ENCODE measurements at places on chromosomes 2 and 18.
A peak's percentile ranks its signal among the peaks of the same experiment; 100 is the strongest.

DNA sequence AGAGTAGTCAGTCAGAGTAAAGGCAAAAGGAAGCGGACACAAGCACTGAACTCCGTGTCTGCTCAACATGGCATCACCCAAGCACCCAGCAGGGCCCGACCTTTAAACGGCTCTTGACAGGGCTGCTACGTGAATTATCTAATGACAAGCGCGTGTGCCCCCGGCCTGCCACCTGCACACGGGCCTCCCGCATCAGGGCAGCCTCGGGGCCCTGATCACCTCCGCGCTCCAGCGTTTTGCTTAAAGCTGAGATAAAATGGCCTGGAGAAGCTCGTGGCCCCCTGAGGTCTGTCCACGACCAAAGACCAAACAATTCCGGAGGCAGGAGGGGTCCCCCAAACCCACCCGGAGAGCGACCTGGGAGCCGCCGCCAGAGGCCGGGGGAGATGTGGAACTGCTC, 376 bp downstream of the NDUFA10 start:
- DNase-seq = no peak

- DNase-seq = no peak
These were observed 157.7 kb downstream of the ANTXR1 start for GRCh38 chr2:69170661-69171060.

DNA sequence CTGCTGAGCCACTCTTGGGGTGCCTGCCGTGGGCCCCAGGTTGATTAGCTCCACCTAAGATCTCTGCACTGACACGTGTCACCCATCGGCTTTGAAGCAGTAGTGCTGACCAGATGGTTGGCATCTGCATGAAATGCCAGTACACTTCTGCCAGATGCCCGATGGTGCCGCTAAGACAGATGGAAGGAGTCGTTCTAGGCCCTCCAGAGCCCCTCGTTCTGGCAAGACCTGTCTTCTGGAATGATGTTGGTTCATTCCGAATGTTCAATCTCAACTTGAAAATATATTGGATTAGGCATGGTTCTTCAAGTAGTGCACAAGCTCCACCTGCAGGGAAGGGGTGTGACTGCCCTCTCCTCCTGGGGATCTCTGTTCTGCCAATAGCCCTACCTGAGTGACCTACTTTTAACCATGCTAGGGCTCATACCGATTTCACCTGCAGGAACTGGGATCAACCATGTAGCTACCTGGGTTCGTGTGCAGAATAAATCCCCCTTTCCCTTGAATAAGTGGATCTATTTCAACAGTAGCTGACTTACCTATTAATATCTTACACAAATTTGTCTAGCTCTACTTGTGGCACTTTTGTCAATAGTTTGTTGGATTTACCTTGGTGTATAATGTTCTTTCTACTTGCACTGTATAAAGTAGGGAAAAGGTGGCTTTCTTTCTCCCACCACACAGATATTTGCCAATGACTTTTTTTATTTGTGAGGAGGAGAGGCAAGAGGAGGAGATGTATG, 342.6 kb downstream of the CTNNA2 start:
- peak; percentile 23 for DNase-seq

DNA sequence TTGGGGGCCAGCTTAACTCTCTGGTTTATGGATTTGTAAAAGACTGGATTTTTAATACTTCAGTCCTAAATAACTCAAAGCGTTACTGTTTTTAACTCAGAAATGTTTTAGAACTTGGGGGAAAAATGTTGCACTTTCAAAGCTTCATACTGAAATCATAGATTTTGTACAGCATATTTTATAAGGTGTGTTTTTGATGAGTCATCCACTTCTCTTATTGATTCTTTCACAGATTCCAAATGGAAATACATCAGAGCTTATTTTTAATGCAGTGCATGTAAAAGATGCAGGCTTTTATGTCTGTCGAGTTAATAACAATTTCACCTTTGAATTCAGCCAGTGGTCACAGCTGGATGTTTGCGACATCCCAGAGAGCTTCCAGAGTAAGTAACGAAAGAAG, 28.9 kb downstream of the MALT1 start:
- no peak for DNase-seq

- no peak for DNase-seq
These were observed 44.1 kb upstream of the CYRIA start for GRCh38 chr2:16709769-16710168.

GRCh38 chr2:95305380-95306061, 8.4 kb downstream of the KCNIP3 start:
- no peak for DNase-seq

GRCh38 chr2:203484266-203485112, 50.6 kb downstream of the RAPH1 start:
- peak; percentile 24 for DNase-seq

DNA sequence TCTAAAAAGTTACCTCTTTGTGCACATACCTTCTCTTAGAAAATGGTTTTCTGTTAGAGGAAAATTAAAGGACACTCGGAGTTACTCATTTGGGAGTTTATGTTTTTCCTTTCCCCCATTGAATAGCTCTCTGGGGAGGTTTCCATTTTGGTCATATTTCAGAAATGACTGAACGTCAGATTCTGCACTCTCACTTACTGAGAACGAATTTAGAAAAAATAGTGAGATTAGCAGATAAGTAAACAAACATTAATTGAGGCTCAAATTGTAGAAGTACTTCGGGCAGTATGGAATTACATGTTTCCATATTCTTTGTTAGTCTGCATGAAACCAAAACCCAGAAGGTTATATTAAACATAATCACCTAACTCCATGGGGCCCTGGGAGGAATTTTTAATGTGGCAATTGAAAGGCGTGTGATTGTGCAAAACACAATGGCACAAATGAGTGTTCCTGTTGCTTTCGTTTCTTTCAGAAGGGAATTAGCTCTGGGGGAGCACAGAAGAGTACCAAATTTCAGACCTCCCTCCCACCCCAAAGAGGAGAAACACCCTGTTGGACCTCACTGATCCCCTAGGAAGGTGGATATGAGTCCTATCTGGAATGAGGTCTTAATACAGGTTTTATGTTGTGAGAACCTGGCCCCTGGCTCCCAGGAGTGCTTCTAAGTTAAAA, 212.3 kb downstream of the BCL2 start:
- DNase-seq = no peak

DNA sequence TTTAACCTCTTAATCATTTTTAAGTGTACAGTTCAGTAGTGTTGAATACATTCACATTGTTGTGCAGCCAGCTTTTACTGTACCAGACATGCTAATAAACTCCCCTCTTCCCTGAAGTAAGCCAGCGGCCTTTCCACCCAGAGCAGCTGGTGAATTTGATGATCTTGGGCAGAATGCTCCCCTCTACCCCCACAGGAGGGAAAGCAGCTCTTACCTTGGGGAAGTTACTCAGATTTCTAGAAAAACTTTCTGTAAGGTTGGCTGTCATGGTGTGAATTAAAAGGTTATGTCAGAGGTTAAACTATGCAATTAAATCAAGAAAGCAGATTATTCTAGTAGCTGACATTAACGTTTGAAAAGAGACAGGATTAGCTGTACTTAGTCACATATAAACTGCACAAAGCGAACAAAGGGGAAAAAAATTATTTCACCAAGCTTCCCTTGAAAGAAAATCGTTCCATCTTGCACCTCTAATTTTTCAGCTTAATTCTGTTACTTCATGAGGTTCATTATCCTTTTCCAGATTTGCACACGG, 398.5 kb upstream of the NRP2 start:
- no peak for DNase-seq

DNA sequence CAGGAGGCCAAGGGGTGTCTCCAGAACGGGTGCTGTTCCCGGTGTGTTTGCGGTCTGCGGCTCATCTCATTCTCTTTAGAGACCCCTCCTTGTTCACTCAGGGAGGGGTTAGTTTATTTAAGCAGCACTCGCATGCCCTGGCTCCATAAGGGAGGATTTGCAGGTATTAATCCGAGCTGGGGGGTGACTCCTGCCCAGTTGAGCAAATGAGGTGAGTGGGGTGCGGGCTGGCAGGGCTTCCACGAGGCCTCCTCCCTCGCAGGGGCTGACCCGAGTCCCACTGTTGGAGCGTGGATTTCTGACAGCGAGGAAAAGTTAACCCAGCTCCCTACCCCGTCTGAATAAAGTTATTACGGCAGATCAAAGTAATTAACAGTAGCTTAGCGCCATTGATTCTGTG, 371.8 kb upstream of the SALL3 start:
- DNase-seq = no peak

DNA sequence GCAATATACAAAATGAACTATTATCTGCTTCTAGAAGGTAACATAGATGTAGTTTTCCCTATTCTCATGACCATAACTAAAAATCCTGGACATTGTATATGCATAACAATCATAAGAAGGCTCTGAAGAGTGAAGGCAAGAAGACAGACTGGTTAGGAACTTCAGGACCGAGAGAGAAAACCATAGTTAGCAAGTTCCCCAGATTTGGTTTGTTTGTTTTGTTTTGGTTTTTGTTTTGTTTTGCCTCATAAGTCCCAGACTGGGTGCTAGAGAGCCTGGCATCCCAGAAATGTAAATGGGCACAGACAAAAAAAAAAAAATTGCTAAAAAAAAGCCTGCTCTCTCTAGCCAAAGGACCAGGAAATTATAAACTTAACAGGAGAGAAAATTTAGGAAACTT, 192.2 kb upstream of the FBXO11 start:
- DNase-seq = no peak

DNA sequence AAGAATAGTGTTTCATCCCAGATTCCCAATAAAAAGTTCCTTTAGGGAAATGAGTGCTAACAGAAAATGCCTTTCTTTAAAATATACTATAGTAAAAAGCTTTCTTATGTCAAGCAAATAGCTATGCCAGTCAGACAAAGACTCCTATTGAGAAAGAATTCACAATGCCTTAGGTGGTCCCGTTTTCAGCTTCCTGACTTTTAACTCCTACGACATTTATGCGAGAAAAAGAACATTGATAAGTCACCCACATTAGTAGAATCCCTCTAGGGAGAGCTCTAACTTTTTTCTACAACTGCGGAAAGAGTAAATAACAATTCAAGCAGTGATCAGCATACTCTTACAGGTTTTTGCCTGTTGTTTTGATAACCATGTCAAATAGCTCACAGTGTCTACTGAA, 750.8 kb upstream of the ACVR2A start:
- DNase-seq = no peak

- DNase-seq = no peak
These were observed 243.6 kb downstream of the NEDD4L start for GRCh38 chr18:58287353-58288274.

DNA sequence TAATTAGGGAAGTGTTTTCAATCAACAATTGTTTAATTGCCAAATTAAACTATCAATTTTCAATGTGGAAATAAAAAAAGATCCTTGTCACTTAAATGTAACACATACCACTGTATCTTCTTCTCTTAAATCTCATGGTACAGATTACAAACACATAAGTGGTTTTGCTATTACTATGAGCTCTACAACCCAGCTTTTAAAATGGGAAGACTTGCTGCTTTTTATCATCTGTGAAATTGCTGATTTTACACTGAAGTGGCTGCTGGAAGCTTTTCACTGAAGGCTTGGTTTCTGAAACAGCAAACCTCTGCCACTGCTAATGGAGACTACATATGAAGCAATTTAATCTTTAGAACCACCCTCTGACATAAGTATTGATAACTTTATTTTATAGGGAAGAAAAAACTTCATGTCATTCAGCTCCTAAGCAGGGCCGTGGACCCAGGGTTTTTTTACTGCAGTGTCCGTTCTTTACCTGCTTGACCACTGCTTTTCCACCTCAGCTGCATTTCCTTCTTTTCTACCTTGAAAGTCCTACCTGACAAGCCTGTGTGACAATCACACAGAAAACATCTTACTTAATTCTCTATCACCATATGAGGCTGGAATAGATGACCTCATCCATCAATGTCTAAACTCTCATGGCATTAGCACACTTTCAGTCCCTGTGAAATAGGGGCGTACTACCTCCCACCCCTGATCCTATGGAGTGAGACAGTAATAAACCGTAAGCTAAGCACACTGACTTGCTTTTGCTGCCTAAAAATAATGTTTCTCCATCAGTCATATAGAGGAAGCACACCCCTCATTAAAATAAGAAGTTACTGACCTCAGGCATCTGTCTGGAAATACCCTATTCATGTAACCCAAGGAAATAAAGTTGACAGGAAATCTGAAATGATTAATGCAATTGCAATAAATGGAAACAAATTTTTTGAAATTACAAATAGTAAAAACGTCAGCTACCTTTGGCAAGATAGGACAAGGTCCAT, 19.2 kb upstream of the SLC8A1 start:
- no peak for DNase-seq

GRCh38 chr2:191155608-191156071, 4.8 kb upstream of the STAT4 start:
- DNase-seq = no peak

GRCh38 chr2:45330637-45331409, 280.2 kb downstream of the SRBD1 start:
- no peak for DNase-seq

- DNase-seq = no peak
These were observed 21.0 kb upstream of the EDAR start for GRCh38 chr2:109009920-109010610.

GRCh38 chr2:207782238-207783030, 12.7 kb upstream of the FZD5 start:
- no peak for DNase-seq

GRCh38 chr2:237140689-237141285, 55.1 kb downstream of the COPS8 start:
- no peak for DNase-seq

DNA sequence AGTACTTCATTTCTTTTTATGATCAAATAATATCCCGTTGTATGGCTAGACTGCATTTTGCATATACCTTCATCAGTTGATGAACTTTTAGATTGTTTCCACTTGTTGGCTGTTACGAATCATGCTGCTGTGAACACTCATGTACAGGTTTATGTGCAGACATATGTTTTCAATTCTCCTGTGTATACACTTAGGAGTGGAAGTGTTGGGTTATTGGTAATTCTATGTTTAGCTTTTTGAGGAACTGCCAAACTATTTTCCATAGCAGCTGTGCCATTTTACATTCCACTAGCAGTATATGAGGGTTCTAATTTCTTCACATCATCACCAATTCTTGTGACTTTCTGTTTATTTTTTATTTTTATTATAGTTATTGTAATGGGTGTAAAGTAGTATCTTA, 32.1 kb upstream of the LCLAT1 start:
- no peak for DNase-seq

- no peak for DNase-seq
These were observed 8.8 kb downstream of the PPM1G start for GRCh38 chr2:27400348-27401135.

DNA sequence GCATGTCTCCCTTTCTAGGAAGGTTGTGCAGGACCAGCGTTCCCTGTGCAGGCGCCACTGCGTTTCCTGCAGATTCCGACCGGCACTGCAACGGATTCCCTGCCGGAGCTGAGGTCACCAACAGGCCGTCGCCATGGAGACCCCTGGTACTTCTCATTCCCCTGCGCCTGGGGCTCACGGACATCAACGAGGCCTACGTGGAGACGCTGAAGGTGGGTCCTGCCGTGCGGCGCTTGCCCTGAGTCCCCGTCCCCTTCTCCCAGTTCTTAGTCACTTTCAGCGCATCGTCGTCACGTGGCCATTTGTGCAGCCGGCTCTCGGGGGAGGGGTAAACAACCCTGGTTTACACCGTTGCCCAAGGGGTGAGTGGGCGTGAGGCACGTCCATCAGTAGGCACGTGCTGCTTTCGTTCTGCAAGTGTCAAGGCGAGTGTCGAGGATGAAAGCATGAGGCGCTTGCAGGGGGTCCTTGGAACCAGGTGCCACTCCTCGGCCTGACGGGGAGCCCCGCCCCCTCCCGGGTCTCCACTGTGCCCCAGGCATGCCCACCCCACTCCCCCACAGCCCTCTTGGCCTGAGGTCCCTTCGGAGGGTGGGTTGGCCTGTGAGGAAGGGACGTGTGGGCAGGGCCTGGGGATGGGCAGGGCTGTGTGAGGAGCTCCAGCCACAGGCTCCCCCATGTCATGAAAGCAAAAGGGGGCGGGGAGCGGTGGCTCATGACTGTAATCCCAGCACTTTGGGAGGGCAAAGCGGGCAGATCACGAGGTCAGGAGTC, 19.8 kb downstream of the DTYMK start:
- DNase-seq = no peak
